Glomerular endothelial cell (primary cell): ENCODE measurements at places on chromosomes 12 and 14.

DNA sequence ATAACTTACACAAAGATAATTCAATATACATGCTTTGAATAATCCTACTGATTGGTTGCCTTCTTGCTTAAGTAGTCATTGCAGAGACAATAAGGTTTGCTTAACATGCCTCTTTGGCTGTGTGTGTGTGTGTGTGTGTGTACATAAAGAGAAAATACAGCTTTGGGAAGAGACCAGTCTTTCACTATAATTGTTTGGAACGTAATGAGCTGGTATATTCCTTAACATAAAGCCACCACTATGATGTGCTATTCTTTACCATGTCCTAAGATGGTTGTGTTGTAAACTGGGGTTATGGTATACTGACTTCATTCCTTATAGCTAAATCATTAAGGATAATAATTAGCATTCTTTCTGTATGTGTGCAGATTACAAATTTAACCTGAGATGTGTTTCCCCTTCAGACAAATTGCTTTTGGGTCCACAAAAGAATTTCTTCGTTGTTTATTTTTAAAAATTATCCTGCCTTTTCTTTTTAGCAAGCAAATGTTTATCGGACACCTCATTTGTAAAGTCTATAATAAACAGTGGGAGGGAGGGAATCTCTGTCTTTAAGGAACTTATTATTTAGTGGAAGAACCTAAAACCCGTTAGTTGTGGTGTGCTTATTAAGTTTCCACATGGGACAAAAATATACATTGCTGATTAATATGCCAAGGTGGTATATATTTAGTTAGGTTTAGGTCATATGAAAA lies 74.4 kb downstream of the TMX1 start:
- no peak for DNase-seq

DNA sequence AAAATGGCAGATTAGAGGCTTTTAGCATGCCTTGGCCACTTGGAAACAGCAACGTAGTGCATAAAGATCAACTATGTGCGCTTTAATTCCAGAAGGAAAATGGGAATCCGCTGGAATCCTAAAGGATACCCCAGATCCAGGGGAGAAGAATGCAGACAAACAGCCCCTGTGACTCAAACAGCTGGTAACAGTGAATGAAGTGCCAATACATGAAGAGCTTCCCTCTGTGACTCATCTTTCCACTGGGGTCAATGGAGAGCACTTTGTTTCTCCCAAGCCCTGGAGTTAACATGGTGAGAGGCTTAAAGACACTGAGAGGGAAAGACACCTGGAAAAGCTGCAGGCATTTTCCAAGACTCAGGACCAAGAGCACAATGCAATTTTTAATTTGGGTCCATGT lies 263.1 kb downstream of the CEP128 start:
- DNase-seq, result no peak

- no peak for DNase-seq
These were observed 33.8 kb downstream of the FBRSL1 start for GRCh38 chr12:132523576-132524331.

DNA sequence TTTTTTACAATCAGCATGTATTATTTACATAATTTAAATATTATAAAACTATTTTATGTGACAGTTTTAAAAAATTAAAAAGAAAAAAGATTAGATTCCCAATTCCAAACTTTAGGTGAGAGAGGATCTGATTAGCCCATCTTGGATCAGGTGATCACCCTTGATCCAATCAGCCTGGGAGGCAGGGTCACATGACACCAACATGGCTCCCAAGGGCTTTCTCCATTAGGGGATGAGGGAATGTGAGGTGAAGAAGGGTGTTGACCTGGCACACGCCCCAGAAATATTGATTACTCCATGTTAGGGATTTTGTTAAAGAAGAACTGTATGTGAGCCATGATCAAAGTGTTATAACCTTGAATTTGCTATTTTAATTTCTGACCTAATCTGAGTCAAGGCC lies 225.4 kb downstream of the RBM19 start:
- DNase-seq, result no peak

- no peak for DNase-seq
These were observed 882 bp downstream of the HECTD1 start for GRCh38 chr14:31206536-31207286.

DNA sequence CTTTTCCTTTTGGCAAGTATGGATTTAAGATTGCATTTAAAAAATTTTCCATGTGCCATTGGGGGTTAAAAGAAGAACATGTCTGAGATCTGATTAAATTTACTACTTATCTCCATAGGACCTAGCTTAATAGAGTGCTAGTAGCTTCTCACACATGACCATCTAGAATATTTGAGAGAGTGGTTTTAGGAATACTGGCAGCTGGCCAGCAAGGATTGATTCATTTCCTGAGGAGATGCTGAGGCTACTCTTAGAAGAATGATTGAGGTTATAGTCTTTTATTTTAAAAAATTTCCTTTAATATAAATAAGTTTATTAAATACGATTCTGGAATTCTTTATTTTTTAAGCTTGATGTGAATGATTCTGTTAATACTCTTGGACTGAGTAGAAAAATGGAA lies 56.2 kb downstream of the MIPOL1 start:
- peak; percentile 70 for DNase-seq
